GM04503 (cell line): ENCODE measurements at places on chromosomes 4 and X.

- no peak for DNase-seq
These were observed 47.2 kb downstream of the ADRA2C start for GRCh38 chr4:3813151-3814052.

GRCh38 chr4:138259271-138259670 is 17.1 kb upstream of the SLC7A11 start:
- no peak for DNase-seq

DNA sequence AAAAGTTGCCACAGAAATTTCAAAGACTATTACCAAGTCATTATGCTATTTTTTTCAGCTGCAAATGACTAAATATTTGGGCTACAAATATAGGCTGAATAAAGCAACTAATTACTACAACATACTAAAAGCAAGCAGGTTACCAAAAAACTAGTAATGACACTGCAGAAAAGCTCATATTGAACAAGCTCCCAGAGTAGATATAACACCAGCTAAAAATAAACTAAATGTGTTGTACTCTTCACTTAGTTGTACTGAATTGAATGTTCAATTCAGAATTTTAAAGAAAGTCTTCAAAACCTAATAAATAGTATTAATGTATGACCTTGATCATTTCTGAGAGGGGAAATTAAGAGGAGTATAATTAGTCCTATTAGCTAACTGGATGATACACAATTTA is 12.0 kb downstream of the ATP8A1 start:
- no peak for DNase-seq

GRCh38 chr4:83618991-83619645 is 83.2 kb downstream of the GPAT3 start:
- DNase-seq = no peak

GRCh38 chr4:30763321-30763727 is 43.2 kb downstream of the PCDH7 start:
- DNase-seq = no peak

DNA sequence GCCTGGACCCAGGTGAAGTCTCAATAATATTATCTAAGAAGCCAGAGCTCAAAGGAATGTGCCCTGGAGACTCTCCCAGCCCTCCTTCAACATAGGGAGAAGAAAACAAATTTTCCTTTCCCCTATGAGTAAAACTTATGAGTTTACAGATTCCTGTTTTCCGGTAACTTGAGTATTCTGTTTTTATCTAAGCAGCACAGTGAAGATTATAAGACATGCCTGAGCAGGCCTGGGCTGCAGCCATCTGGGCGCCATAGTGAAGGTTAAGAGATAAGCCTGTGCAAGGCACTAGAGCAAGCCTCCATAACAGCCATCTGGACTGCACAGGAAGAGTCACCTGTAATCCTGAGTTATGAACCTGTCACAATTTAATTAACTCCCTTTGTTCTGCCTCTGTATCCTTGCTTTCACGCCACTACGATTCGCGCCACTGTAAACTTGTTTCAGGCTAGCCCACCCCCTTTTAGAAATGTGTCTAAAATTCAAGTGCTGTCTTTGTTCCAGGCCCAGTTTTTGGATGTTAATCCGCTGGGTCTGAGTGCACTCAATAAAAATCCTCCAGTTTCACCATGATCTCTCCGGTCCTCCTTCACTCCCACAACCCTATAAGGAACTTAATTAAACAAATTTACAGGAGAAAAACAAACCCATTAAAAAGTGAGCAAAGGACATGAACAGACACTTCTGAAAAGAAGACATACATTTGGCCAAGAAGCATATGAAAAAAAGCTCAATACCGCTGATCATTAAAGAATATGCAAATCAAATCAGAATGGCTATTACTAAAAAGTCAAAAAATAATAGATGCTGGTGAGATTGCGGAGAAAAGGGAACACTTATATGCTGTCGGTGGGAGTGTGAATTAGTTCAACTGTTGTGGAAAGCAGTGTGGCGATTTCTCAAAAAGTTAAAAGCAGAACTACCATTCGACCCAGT is 189.5 kb downstream of the APBB2 start:
- no peak for DNase-seq

GRCh38 chr4:151276787-151277562 is at the start of gene PRSS48:
Gene PRSS48, plus strand, starts transcription at chr4:151277161. Its CDS starts 12 bp downstream, at chr4:151277173.
- no peak for DNase-seq

GRCh38 chr4:26263165-26263564 is 57.6 kb upstream of the RBPJ start:
- no peak for DNase-seq

DNA sequence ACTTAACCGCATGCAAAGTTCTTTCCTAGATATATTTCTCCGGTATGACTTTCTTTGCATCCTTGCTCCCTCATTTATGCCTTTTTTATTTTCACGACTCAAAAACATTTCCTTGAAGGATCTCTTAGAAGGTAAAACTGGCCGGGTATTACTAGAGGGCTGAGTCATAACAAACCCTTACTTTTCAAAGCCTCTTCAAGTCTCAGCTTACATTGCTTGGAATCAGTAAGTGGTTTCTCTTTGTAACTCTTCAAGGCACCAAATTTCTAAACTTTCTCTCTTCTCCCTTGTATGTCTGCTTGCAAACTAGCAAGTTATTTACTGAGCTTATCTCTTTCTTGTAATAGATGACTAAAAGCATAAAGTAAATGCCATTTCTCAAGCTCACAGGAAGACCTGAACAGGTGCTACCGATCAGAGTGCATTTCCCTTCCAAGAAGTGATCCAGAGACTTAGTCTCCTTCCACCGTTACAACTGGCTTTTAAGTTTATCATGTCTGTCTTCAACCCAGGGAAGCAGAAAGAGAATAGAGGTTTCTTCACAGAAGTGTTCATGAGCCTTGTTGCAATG is 75.5 kb downstream of the ANXA10 start:
- no peak for DNase-seq

- no peak for DNase-seq
These were observed 425.7 kb downstream of the GPAT3 start for GRCh38 chr4:83961575-83961974.

- DNase-seq = no peak
These were observed 760.6 kb upstream of the EPHA5 start for GRCh38 chr4:66430856-66431255.

DNA sequence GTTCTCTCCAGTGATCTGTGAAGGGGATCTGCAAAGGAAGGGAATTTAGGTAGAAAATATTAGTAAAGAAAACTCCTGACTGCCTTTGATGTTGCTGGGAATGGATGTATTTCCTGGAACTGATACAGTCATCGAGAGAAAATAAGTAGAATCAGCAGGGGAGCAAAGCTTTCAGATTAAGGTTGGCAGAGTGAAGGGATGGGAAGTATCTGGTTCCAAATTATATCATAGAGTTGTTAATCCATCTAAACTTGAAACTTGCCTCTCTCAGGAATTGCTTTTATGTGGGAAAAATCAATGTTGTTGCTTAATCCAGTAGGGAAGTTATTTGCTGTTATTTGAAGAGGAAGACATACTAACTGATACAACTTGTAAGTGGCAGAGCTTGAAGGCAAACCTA is 19.3 kb downstream of the EPHA5 start:
- DNase-seq = no peak

DNA sequence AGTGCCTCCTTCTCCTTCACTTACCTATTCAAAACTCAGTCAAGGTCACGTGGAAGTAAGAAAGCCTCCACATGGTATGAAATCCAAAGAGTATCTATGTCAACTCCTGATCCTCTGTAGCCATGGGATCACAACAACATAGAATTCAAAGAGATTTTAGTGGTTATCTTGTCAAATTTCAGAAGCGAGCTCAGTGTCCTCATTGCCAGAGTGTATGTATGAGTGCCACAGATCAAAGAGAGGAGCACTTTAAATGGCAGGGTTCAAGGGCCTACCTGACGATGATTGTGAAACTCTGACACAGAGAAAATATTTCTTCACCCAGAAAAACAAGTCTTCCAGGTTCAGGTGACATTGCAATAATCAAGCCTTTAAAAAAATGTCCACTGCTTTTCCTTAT is 1.2 kb upstream of the ACE2 start:
- DNase-seq = no peak

- DNase-seq = peak; percentile 34
These were observed 991 bp downstream of the RAP2C start for GRCh38 chrX:132218100-132218812.

DNA sequence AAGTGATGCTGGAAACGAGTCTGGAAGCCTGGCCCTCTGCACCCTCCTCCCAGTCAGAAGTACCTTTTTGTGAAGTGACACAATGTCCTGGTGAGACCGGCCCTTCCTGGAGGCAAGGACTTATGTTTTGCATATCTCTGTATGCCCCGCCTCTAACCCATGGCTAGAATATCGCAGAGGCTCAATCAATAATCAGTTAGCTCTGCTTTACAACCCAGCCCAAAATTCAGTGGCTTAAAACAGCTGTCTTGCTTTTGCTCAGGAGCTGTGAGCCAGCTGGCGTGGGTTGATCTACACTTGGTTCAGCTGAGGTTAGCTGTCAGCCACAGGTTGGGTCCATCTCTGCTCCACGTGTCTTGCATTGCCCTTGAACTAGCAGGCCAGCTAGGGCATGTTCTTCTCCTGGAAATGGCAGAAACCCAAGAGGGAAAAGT is 98.8 kb upstream of the METTL14 start:
- no peak for DNase-seq

DNA sequence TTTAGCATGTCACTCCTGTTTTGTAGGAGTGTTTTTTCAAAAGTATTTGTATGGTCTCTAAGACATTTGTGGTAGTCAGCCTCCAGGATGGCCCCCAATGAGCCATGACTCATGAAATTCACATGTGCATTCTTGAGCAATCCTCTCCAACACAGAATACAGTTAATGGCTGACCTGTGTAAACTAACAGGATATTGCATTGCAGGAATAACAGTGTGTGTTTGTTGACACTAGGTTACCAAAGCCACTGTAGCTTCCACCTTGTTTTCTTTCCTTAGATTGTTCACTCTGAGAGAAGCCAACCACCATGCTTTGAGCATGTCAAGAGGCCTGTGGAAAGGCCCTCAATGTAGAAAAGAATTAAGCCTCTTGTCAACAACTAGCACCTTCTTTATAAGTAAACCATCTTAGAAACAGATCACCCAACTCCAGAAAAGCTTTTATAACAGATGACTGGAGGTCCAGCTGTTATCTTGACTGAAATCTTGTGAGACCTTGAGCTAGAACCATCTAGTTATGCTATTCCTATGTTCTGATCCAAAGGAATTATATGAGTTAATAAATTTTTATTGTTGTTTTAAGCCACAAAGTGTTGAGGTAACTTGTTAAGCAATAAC is 28.5 kb downstream of the TBCK start:
- DNase-seq = peak; percentile 55

DNA sequence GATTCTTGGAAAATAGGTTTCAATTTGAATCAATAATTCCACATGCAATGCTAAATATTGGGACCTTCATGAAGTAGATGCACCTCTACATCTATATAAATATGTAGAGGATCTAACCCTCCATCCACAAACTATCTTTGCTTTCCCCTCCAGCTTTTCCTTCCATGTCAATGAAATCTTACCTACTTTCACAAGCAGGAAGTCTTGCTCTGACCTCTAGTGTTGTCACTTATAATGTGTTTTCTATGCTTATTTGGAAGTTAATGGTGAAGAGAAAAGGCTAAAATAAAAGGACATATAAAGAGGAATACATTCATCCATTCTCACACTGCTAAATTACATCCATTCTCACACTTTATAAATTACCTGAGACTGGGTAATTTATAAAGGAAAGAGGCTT is 472.7 kb upstream of the DIAPH2 start:
- no peak for DNase-seq

DNA sequence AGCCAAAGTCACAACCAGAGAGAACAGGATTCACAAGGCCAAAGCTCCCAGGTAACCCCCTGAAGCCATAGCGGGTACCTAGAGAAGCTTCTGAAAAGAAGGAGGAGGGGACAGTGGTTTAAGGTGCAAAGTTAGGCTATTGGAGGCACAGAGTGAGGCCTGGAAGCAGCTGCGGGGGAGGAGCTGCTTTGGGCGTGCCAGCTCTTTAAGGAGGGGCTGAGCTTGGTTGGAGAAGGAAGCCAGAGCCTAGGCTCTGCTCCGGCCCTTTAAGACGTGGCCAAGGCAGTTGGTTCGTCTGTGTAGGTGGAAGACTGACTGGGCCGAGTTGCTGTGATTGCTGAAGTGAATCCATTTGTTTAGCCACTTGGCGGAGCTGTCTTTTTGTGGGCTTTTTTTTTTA is 1.5 kb downstream of the KLF8 start:
- no peak for DNase-seq

DNA sequence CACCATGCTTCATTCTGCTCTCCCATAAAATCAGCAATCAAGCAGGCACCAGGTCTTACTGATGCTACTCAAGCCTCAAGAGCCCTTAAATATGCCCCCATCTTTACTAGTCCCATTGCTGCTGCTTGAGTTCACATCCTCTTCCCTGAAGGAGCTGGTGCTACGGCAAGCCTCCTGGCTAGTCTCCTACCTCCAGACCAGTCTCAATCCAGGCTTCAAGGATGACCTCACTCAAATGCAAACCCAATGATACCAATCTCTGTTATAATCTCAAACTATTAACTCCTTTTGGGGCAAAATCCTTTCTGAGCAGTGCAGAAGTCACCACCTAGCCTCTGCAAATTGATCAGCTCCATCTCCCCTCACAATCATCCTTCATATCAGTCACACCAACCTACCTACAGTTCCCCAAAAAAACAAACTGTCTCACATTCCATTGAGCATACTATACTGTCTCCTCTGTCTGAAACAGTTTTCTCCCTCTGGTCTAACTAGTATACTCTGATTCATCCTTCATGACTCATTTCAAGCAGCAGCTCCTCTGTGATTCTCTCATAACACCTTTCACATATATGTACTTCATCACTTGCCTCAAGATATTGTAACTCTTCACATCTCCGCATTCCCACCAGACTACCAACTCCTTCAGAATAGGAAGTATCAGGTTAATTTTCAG is 30.0 kb downstream of the PAPSS1 start:
- peak; percentile 58 for DNase-seq

- DNase-seq = no peak
These were observed 76.5 kb upstream of the MSX1 start for GRCh38 chr4:4782969-4783368.

DNA sequence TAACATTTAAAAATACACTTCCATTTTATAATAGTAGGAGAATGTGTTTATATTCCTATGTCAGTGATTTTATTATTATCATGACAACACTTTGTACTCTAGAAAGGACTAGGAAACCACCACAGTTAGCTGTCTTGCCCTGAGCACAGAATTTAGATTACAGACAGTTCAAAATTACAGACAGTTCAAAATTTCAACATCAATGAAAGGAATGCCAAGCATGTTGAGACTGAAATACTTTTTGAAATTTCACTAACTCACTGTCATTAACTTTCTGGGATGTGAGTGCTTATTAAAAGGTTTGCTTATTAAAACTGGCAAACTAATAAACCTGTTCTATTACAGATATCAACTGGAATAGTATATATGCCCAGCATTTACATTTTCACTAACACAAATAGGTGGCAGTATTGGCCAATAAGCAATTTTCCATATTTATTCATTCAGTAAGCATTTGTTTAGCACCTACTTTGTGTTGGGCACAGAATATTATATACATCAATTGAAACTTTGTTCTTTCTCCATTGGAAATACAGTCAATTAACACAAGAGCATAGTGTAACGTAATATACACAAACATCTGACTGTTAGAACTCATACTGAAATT is 179.4 kb downstream of the FBXW7 start:
- peak; percentile 34 for DNase-seq

GRCh38 chrX:103398421-103398864 is 22.1 kb downstream of the BEX3 start:
- peak; percentile 44 for DNase-seq
